Stimulated activated CD4-positive, alpha-beta T cell treated with anti-CD3 and anti-CD28 coated beads, Interleukin-1b, Interleukin-23, amount 100 ng/mL, for 1 hour (primary cell): ENCODE measurements at places on chromosomes 16 and 17.

DNA sequence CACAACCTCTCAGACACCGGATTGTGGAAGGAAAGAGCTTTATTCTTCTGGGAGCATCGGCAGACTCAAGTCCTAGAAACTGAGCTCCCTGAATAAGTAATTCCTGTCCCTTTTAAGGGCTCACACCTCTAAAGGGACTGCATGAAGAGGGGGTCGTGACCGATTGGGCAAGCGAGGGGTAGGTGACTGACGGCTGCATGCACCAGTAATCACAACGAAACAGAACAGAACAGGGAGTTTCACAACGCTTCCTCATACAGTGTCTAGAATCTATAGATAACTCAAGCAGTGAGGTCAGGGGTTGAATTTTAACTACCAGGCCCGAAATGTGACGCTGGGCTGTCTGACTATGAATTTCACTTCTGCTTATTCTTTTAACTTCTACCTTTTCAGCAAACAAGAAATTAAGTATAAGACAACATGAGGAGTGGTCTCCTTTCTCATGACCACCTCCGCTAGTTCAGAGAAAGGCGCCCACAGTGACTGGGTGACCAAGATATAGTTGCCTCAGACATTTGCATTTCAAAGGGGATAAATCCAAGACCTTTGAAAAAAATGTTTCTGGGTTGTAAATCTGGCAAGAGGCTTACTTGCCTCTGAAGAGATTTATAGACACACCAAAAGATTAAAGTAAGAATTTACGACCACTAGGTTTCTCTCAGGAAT, 88.4 kb upstream of the ATF7IP2 start:
- no peak for DNase-seq

DNA sequence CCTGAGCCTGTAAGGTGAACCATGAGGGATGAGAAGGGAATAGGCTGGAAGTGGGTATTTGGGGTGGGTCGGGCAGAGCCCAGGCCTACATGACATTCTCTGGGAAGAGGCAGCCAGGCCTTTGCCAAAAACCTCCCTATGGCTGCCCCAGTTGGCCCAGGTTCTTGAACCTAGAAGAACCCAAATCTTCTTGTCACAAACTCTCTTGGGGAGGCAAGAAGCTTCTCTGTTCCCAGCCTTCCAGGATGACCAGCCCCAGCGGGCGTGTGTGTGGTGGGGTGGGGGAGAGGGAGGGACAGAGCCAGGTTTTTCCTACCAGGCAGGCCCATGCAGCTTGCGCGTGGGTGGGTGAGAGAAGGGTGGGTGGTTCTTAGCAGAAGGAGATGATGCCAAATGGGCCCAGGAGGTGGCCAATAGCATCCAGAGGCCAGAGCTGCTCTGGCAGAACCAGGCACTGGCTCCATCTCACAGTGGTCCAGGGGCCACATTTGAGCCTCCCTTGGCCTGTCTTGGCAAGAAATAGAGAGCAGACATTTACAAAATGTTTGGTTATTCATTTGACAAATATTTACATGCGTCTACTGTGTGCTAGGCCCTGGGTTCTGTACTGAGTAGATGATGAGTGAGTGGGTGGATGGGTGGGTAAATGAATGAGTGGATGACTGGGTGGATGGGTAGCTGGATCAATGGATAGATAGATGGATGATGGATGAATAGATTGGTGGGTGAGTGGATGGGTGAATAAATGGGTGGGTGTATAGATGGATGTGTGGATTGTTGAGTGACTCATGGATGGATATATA, 44.3 kb upstream of the PLCG2 start:
- no peak for DNase-seq

- no peak for DNase-seq
These were observed 8.0 kb upstream of the TSPOAP1 start for GRCh38 chr17:58336456-58337209.

GRCh38 chr16:68503334-68503733, 35.8 kb upstream of the ZFP90 start:
- no peak for DNase-seq

DNA sequence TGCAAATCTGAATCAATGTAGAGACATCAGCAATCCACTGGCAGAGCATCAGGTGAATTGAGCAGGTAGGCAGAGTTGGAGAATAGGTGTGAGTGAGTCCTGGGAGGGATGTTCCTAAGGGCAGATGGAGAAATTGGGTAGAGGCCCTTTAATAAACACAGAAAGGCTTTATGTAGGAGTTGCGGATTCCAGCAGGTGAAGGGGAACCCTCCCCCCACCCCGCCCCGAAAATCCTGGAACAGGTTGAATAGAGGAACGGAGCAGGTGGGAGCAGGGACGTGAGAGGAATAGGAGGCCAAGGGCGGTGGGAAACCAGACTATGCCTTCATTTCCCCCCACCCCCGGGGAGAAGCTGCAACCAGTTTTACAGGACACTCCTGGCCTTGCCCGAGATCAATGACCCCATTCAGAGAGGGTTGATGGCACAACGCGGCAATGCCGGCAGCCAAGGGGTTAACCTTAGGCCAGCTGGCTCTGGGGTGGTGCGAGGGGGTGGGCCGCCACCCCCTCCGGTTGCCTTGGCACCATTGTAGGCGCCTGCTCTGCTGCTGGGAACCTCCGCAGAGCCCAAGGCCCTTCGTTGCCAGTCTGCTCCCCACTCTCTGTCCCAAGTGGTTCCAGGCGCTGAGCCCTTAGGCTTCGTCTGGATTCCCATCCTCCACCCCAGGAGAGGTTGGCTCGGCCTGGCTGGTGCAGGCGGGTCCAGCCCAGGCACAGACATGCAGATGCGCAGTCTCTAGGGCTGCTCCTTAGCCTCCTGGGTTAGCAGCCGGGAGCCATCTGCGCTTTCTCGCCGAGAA, 814 bp upstream of the RUNDC3A start:
- DNase-seq = no peak

DNA sequence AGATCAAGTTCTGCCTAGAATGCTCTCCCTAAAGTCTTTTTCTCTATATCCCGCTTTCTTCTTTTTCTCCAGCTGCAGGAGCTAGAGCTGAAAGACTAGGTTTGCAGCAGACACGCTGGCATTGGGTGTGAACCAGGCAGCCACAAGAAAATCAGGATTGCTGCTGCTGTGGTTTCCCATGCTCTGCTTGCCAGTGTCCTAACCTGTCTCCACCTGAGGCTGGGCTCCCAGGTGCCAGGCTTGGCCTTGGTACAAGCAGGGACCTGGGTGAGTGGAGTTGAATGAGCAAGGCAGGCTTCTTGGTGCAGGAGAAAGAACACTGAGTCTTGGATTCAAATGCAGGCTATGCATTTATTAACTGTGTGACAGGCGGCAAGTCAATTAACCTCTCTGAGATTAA, 440.3 kb upstream of the MAF start:
- no peak for DNase-seq
